ENCODE measurements at places on chromosomes 4 and X.
A peak's percentile ranks its signal among the peaks of the same experiment; 100 is the strongest.

DNA sequence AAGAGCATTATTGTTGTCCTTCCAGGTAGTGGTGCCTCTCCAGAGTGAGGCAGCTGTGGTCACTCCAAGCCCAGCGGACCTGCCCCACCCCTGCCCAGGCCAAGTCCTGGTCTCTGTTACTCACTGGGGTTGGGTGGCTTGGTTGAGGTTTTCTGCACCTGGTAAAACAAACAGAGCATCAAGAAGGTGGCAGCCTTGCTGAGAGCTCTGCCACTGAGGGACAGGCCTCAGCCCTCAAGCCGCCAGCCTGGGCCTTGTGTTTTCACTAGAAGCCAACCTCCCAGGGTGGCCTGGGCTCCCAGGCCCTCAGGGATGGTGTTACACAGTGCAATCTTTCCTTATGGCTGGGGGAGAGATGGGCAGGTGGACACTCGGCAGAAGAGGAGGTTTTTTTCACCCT, 182.7 kb downstream of the BCOR start:
- no peaks in the 10 kb centered on the region for H3K4me1 ChIP-seq
- no peaks in the 10 kb centered on the region for H3K36me3 ChIP-seq
- peaks cover 3% of the 10 kb centered on the region for H3K27me3 ChIP-seq
- no peak overlapping the region for H3K4me3 ChIP-seq

DNA sequence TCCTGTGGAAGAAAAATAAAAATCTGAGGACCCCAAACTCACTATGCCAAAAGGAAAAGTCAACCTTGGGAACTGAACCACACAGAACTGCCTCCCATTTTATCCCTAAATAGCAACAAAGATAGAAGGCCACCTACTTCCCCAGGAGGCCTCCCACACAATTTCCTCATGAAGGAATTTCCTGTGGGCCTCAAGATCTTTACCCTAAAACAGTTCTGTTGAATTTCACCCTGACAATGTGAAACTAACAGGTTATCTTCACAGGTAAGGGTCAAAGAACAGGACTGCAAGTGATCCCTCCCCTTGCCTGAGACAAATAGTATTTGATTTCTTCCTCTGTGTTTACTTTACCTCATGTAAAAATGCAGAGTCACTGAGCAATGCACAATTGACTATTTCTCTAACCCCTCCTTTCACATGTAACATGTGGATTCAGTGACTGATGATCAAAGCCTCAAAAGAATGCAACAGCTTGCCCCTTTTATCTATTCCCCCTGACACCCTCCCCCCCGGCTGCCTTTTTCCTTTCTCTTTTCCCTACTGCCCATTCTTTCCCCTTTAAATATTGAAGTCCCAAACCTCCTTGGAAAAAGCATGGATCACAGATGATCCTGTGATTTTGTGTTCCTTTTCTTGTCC, 33.3 kb downstream of the MEPE start:
- H3K27ac ChIP-seq = no peak overlapping the region
- H3K4me1 ChIP-seq = no peaks in the 10 kb centered on the region
- H3K27me3 ChIP-seq = peaks cover 45% of the 10 kb centered on the region
- H3K36me3 ChIP-seq = no peaks in the 10 kb centered on the region
- H3K4me3 ChIP-seq = no peak overlapping the region

- H3K4me1 ChIP-seq = peaks cover 6% of the 10 kb centered on the region
- no peak overlapping the region for H3K27ac ChIP-seq
- no peaks in the 10 kb centered on the region for H3K27me3 ChIP-seq
- H3K36me3 ChIP-seq = peaks cover 33% of the 10 kb centered on the region
- no peak overlapping the region for H3K4me3 ChIP-seq
- DNase-seq = no peak
Measured at GRCh38 chrX:65948103-65948502, 91.8 kb downstream of the VSIG4 start.

DNA sequence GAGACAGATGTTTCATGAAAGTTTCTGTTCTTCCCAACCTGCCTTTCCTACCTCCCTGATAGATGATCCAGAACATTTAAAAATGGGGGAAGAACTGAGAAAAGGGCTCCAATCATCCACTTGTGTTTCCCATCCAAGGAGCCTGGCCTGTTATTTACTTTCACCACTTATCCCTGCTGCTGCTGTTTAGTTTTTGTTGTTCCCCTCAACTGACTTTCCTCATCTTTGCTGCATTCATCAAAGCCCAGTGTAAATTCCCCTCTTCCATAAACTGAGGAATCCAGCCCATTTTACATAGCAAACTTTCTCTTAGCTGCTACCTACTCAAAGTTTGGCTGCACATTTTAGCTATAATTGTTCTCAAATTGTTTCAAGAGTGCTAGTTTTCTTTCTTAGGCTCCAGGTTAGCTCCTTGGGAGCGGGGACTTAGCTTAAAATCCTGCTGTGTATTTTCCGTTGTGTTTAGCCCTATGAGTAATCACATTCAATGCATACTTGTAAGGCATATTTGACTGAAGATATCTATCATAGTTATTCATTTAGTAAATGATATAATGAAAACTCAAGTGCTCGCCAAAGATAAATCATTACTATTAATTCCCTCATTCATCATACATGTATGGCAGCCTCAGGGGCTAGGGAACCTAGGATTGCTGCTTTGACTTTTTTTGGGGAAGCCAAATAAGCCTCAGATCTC, 1.4 kb upstream of the PTPN13 start:
- H3K4me1 ChIP-seq = peaks cover 13% of the 10 kb centered on the region
- peaks cover 52% of the 10 kb centered on the region for H3K27me3 ChIP-seq
- no peak for DNase-seq
- no peak overlapping the region for H3K27ac ChIP-seq
- no peaks in the 10 kb centered on the region for H3K36me3 ChIP-seq
- H3K4me3 ChIP-seq = no peak overlapping the region

GRCh38 chr4:154574311-154574710, 11.5 kb downstream of the FGB start:
- no peak for DNase-seq
- H3K4me3 ChIP-seq = no peak overlapping the region
- H3K27ac ChIP-seq = no peak overlapping the region
- no peaks in the 10 kb centered on the region for H3K4me1 ChIP-seq
- peaks cover 11% of the 10 kb centered on the region for H3K27me3 ChIP-seq

DNA sequence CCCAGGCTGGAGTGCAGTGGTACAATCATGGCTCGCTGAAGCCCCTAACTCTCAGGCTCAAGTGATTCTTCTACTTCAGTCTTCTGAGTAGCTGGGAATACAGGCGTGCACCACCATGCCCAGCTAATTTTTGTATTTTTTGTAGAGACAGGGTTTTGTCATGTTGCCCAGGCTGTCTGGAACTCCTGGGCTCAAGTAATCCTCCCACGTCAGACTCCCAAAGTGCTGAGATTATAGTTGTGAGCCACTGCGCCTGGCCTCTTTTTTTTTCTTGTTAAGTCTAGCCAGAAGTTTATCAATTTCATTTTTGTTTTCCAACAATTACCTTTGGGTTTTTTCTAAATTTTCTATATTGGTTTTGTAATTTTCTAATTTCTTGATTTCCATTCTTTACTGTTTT, 100.6 kb downstream of the GC start:
- H3K27me3 ChIP-seq = peaks cover 9% of the 10 kb centered on the region
- DNase-seq = no peak
- H3K4me1 ChIP-seq = no peaks in the 10 kb centered on the region
- H3K4me3 ChIP-seq = no peak overlapping the region
- no peaks in the 10 kb centered on the region for H3K36me3 ChIP-seq

GRCh38 chrX:34299451-34299967, 167.4 kb upstream of the FAM47A start:
- H3K4me3 ChIP-seq = no peak overlapping the region
- no peaks in the 10 kb centered on the region for H3K36me3 ChIP-seq
- no peak for DNase-seq
- no peaks in the 10 kb centered on the region for H3K4me1 ChIP-seq
- no peaks in the 10 kb centered on the region for H3K27me3 ChIP-seq

- no peak overlapping the region for H3K4me3 ChIP-seq
- H3K36me3 ChIP-seq = peaks cover 9% of the 10 kb centered on the region
- no peaks in the 10 kb centered on the region for H3K27me3 ChIP-seq
- no peak overlapping the region for H3K27ac ChIP-seq
- H3K4me1 ChIP-seq = no peaks in the 10 kb centered on the region
- DNase-seq = no peak
Measured at GRCh38 chr4:87360338-87360935, 30.6 kb downstream of the HSD17B11 start.

GRCh38 chr4:133597251-133597650, 448.2 kb downstream of the PCDH10 start:
- no peaks in the 10 kb centered on the region for H3K27me3 ChIP-seq
- H3K36me3 ChIP-seq = no peaks in the 10 kb centered on the region
- H3K4me1 ChIP-seq = no peaks in the 10 kb centered on the region

GRCh38 chr4:2354118-2354517, 64.3 kb downstream of the ZFYVE28 start:
- no peak overlapping the region for H3K27ac ChIP-seq
- no peaks in the 10 kb centered on the region for H3K36me3 ChIP-seq
- no peak overlapping the region for H3K4me3 ChIP-seq
- DNase-seq = peak; percentile 36

DNA sequence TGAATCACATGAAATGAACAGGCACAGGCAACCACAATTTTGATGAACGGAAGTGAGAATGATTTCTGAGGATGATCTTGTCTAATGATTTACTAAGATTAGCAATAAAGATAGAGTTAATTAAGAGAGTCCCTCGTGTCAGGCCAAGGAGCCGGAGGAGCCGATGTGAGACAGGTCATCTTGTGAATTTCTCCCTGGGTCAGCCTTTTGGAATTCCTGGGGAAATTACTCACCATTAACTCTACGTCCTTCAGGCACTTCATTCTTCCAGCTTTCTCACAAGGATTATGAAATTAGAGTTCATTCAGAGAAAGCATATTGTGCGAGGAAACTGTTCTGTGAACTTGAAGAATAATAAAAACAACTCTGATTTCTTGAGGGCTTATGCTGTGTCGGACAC, 86.7 kb downstream of the PSAPL1 start:
- H3K27ac ChIP-seq = no peak overlapping the region
- no peaks in the 10 kb centered on the region for H3K27me3 ChIP-seq
- DNase-seq = no peak
- no peaks in the 10 kb centered on the region for H3K4me1 ChIP-seq
- H3K4me3 ChIP-seq = no peak overlapping the region

GRCh38 chrX:11555759-11556158, 110.0 kb downstream of the ARHGAP6 start:
- no peak for DNase-seq
- no peaks in the 10 kb centered on the region for H3K36me3 ChIP-seq
- peaks cover 9% of the 10 kb centered on the region for H3K27me3 ChIP-seq
- H3K4me1 ChIP-seq = no peaks in the 10 kb centered on the region

GRCh38 chrX:27599928-27600327, 9.8 kb downstream of the DCAF8L2 start:
- no peaks in the 10 kb centered on the region for H3K4me1 ChIP-seq
- no peaks in the 10 kb centered on the region for H3K36me3 ChIP-seq
- no peak for DNase-seq
- H3K4me3 ChIP-seq = no peak overlapping the region
- H3K27me3 ChIP-seq = no peaks in the 10 kb centered on the region

DNA sequence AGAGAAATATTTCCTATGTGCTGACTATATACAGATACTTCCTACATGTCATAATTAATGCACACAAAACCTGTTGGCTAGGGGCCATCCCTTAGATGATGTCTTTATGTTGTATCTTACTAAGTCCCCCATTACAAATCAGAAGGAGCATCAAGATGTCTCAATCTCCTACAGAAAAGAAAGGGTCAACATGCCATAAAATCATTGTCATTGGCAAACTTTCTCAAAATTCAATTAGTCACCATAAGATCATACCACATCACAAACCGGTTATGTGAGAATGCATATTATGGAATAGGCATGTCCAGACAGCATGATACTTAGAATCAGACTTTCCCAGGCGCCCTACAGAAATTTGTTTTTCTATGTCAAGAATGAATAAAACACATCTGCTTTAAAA, 175.2 kb upstream of the TET2 start:
- H3K4me3 ChIP-seq = no peak overlapping the region
- peaks cover 15% of the 10 kb centered on the region for H3K4me1 ChIP-seq
- DNase-seq = no peak
- no peak overlapping the region for H3K27ac ChIP-seq
- no peaks in the 10 kb centered on the region for H3K27me3 ChIP-seq

GRCh38 chrX:96394598-96394997, 290.0 kb upstream of the DIAPH2 start:
- H3K36me3 ChIP-seq = no peaks in the 10 kb centered on the region
- H3K4me1 ChIP-seq = no peaks in the 10 kb centered on the region

DNA sequence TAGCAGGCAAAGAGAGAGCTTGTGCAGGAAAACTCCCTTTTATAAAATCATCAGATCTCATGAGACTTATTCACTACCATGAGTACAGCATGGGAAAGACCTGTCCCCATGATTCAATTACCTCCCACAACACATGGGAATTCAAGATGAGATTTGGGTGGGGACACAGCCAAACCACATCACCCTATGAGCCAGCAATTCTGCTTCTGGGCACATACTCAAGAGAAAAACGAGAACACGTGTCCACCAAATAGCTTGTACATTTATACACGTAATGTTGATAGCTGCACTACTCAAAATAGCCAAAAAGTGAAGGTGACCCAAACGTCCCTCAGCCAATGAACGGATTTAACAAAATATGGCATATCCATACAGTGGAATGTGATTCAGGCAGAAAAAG, 94.5 kb upstream of the DHRSX start:
- H3K4me3 ChIP-seq = no peak overlapping the region
- DNase-seq = no peak
- H3K27ac ChIP-seq = peak overlapping the region; percentile 52
- peaks cover 10% of the 10 kb centered on the region for H3K4me1 ChIP-seq
- H3K36me3 ChIP-seq = peaks cover 18% of the 10 kb centered on the region

GRCh38 chr4:8422327-8422726, 18.2 kb downstream of the ACOX3 start:
- no peak overlapping the region for H3K4me3 ChIP-seq
- H3K27ac ChIP-seq = no peak overlapping the region
- H3K27me3 ChIP-seq = no peaks in the 10 kb centered on the region
- H3K4me1 ChIP-seq = peaks cover 8% of the 10 kb centered on the region
- peaks cover 4% of the 10 kb centered on the region for H3K36me3 ChIP-seq

GRCh38 chr4:4496592-4497372, 45.1 kb downstream of the STX18 start:
- H3K4me1 ChIP-seq = peaks cover 5% of the 10 kb centered on the region
- peaks cover 1% of the 10 kb centered on the region for H3K36me3 ChIP-seq
- no peak overlapping the region for H3K27ac ChIP-seq
- no peak overlapping the region for H3K4me3 ChIP-seq
- H3K27me3 ChIP-seq = no peaks in the 10 kb centered on the region

DNA sequence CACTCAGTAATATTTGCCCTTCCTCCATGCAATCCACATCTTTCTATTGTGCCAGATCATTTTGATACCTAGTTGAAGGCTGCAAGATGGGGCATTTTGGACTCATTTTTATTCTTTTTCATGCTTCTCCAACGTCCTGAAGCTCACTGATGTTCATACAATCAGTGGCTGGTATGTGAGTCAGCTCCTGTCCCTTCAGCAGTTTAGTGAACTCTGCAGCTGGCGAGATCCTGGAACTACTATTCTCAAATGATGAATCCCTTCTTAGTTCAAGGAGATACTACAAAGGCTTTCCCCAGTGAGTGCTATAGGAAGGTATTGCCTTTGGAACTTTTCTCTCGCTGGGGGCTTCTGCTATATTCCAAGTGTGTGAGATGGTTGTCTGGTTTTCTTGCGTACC, 9.6 kb upstream of the CCDC149 start:
- H3K27ac ChIP-seq = no peak overlapping the region
- DNase-seq = no peak
- H3K4me3 ChIP-seq = no peak overlapping the region
- no peaks in the 10 kb centered on the region for H3K4me1 ChIP-seq
- peaks cover 3% of the 10 kb centered on the region for H3K27me3 ChIP-seq
- no peaks in the 10 kb centered on the region for H3K36me3 ChIP-seq

GRCh38 chr4:128416921-128417320, 129.3 kb upstream of the PGRMC2 start:
- no peak overlapping the region for H3K4me3 ChIP-seq
- no peak for DNase-seq
- peaks cover 2% of the 10 kb centered on the region for H3K27me3 ChIP-seq
- no peaks in the 10 kb centered on the region for H3K36me3 ChIP-seq
- H3K4me1 ChIP-seq = no peaks in the 10 kb centered on the region
- no peak overlapping the region for H3K27ac ChIP-seq

Data from activated naive CD8-positive, alpha-beta T cell treated with anti-CD3 and anti-CD28 coated beads, Interleukin-2, amount 10 ng/mL, durations not matched to agents 7 days and 5 days (primary cell).